ENCODE measurements at places on chromosomes 1 and 21. TPM values are rescaled to one million over a fixed set of nuclear protein-coding genes. Genes with fewer than 3 reads are reported as not detected.

CFHR4 gene
- total RNA-seq: not detected

OR2AK2 gene
- total RNA-seq: not detected

RPTN gene
- total RNA-seq: not detected

LCK gene
- 297 TPM for total RNA-seq

OR2T11 gene
- not detected for total RNA-seq

POGK gene
- total RNA-seq: 76.0 TPM

TMCO2 gene
- not detected for total RNA-seq

DMBX1 gene
- not detected for total RNA-seq

DNA sequence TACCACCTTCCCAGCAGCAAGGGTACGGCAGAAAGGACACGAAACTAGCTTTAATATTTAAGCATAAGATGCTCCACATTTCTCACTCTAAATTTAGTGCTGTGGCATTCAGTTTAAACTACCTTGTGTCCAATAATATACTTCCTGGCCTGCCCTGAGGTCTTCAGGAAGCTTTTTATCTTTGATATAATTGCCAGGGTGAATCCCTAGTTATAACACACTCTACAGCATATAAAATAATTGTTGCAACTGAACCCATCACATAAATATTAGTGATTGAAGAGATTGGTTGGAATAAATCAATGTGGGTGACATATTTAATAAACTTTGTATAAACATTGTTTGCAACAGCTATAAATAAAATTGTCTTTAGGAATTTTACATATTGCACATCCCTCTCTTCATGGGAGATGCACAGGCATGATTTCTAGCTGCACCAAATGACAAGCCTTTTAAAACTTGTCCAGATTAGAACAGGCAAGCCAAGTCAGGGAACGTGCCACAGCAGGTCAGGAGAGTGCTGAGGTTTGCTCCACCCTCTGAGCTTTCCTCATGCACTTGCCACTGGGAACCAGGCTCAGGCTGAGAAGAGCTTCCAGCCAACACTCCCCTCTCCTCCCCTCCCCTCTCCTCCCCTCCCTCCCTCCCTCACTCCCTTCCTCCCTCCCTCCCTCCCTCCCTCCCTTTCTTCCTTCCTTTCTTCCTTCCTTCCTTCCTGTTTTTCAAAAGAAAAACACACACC is 623.2 kb upstream of the PKN2 start:
- no peaks in the 10 kb centered on the region for H3K27me3 ChIP-seq
- no peak for DNase-seq
- no peaks in the 10 kb centered on the region for H3K4me1 ChIP-seq
- no peaks in the 10 kb centered on the region for H3K36me3 ChIP-seq
- no peak overlapping the region for H3K27ac ChIP-seq

DNA sequence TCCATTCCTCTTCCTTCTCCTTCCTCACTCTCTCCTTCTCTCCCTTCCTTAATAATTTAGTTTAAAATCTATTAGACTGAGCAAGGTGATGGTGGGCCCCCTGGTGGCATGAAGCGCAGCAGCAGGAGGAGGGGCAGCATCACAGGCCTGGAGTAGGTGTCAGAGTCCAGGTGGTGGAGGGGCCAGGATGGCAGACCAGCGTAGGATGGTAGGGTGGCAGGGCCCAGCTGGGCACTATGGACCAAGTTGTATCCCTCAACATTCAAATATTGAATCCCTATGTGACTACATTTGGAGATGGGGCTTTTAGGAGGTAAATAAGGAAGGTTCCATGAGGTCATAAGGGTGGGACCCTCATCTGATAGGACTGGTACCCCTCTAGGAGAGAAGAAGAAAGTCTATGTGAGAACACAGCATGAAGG is 61.0 kb downstream of the WDR4 start:
- no peak overlapping the region for H3K4me3 ChIP-seq
- no peak for DNase-seq
- H3K36me3 ChIP-seq: no peaks in the 10 kb centered on the region
- peaks cover 10% of the 10 kb centered on the region for H3K27me3 ChIP-seq

DNA sequence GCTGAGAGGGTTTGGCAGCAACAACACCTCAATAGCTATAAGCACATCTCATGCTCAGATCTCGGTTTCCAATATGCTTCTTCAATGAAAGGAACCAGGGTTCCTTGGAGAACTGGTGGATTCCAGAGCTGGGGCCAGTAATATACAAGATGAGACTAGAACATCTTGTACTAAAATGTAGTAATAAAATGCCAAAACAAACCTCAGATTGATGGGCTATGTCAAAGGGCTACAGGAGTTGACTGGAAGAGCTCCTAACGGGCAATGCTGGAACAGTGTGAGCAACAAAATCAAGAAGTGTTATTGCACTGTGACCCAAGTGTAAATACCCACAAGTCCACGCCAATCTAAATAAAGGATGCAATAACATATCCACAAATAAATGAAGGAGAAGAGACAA is 26.1 kb upstream of the SLC19A1 start:
- no peak for DNase-seq
- H3K4me3 ChIP-seq: no peak overlapping the region
- H3K27me3 ChIP-seq: no peaks in the 10 kb centered on the region
- H3K4me1 ChIP-seq: no peaks in the 10 kb centered on the region
- H3K27ac ChIP-seq: no peak overlapping the region
- H3K36me3 ChIP-seq: no peaks in the 10 kb centered on the region

GRCh38 chr1:19461220-19461554 is 24.2 kb downstream of the CAPZB start:
- no peaks in the 10 kb centered on the region for H3K27me3 ChIP-seq
- DNase-seq: no peak
- H3K27ac ChIP-seq: no peak overlapping the region
- no peaks in the 10 kb centered on the region for H3K36me3 ChIP-seq
- H3K4me1 ChIP-seq: peaks cover 100% of the 10 kb centered on the region

- H3K27ac ChIP-seq: no peak overlapping the region
- no peaks in the 10 kb centered on the region for H3K36me3 ChIP-seq
- no peaks in the 10 kb centered on the region for H3K27me3 ChIP-seq
- no peak overlapping the region for H3K4me3 ChIP-seq
- no peak for DNase-seq
These were observed 38.9 kb downstream of the WARS2 start for GRCh38 chr1:119101563-119101962.

- H3K4me1 ChIP-seq: no peaks in the 10 kb centered on the region
- no peaks in the 10 kb centered on the region for H3K27me3 ChIP-seq
- H3K4me3 ChIP-seq: no peak overlapping the region
- H3K27ac ChIP-seq: no peak overlapping the region
- no peaks in the 10 kb centered on the region for H3K36me3 ChIP-seq
These were observed 296.8 kb downstream of the PBX1 start for GRCh38 chr1:164855716-164856329.

GRCh38 chr1:172897738-172898137 is 153.0 kb downstream of the TNFSF18 start:
- no peaks in the 10 kb centered on the region for H3K27me3 ChIP-seq
- no peak overlapping the region for H3K4me3 ChIP-seq
- no peak for DNase-seq
- peaks cover 24% of the 10 kb centered on the region for H3K4me1 ChIP-seq
- no peaks in the 10 kb centered on the region for H3K36me3 ChIP-seq

GRCh38 chr1:158147401-158147800 is 33.3 kb upstream of the CD1D start:
- H3K27me3 ChIP-seq: no peaks in the 10 kb centered on the region
- no peak overlapping the region for H3K4me3 ChIP-seq
- H3K27ac ChIP-seq: no peak overlapping the region
- peaks cover 15% of the 10 kb centered on the region for H3K4me1 ChIP-seq

GRCh38 chr1:51956528-51957509 is 33.7 kb downstream of the RAB3B start:
- no peak overlapping the region for H3K4me3 ChIP-seq
- H3K36me3 ChIP-seq: no peaks in the 10 kb centered on the region
- no peak overlapping the region for H3K27ac ChIP-seq
- H3K4me1 ChIP-seq: no peaks in the 10 kb centered on the region
- no peak for DNase-seq
